ENCODE measurements at places on chromosomes 5 and 9.

GRCh38 chr5:29229461-29229860 is 1964.0 kb upstream of the CDH6 start:
- DNase-seq = no peak

- no peak for DNase-seq
Measured at GRCh38 chr5:154714266-154714986, 40.8 kb upstream of the LARP1 start.

GRCh38 chr9:131418143-131419025 is 24.5 kb downstream of the PRRC2B start:
- no peak for DNase-seq

GRCh38 chr9:108684288-108685025 is 171.3 kb downstream of the ACTL7B start:
- DNase-seq = no peak

DNA sequence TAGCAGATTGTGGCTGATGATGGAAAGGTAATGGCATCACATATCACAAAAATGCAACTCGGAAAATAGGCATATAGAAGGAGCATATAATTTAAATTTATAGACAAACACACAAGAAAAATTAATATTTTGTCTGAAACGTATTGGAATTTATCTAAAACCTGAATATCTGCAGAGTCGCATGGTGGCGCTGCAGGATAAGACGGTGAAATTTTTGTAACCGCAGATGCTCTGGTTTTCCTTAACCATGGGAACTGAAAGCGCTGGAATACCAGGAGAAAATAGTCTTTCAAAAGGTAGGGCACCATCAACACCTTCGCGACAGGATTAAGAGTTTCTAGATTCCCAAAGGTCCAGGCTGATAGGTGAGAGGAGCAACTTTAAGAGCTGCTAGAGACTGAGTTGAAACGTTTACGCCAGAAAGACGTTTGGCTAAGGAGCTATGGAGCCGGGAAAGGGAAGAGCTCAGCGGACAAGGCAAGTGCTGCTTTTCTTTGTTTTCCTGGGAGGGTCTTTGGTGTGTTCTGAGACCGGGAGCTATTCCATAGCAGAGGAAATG is 11.0 kb upstream of the PCDHB15 start:
- DNase-seq = no peak

GRCh38 chr5:132263548-132264261 is 6.2 kb downstream of the PDLIM4 start:
- DNase-seq = peak; percentile 35

DNA sequence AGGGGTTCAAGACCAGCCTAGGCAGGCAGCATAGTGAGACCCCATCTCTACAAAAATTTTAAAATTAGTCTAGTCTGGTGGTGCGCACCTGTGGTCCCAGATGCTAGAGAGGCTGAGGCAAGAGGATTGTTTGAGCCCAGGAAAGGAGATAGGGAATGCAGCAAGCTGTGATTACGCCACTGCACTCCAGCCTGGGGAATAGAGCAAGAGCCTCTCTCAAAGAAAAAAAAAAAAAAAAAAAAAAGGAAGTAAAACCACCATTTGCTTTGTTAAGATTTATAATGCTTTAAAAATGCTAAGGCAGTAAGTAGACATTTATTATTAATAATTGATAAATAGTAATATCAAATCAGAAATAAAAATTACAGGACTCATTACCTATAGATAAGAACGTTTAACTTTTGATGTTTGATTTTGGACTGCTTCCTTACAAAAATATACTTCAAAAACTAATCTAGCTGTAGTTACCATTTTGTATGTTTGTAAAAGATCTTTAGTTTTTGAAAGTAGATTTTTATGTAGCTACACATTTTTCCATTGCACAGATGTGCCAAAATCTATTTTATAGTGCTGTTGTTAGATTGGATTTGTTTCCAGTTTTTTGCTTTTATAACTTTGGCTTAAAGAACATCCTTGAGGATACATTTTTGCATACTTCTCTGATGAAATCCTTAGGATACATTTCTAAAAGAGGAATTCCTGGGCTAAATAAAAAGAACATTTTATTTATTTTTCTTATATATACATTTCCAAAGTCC is 86.4 kb downstream of the INIP start:
- DNase-seq = no peak

- DNase-seq = no peak
Measured at GRCh38 chr5:115749016-115749415, 67.4 kb downstream of the CDO1 start.

DNA sequence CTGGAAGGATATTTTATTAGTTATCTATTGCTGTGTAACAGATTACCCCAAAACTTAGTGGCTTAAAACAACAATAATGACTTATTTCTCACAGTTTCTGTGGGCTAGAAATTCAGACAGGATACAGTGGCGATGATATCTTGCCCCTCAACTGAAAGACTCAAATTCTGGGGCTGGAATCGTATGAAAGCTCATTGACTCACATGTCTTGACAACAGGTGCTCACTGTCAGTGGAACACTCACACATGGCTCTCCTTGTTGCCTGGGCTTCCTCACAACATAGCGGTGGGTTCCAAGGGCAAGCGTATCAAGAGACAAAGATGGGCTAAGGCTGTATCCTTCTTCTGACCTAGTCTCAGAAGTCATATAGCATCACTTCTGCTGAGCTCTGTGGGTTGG is 3.7 kb upstream of the GNPDA1 start:
- DNase-seq = no peak

Data from stimulated activated CD8-positive, alpha-beta memory T cell treated with anti-CD3 and anti-CD28 coated beads, Interleukin-2, amount 100 ng/mL, for 48 hours (primary cell).